Left ventricle myocardium inferior (tissue), 1 donor: ENCODE measurements at places on chromosomes 4 and X.
A peak's percentile ranks its signal among the peaks of the same experiment; 100 is the strongest.

DNA sequence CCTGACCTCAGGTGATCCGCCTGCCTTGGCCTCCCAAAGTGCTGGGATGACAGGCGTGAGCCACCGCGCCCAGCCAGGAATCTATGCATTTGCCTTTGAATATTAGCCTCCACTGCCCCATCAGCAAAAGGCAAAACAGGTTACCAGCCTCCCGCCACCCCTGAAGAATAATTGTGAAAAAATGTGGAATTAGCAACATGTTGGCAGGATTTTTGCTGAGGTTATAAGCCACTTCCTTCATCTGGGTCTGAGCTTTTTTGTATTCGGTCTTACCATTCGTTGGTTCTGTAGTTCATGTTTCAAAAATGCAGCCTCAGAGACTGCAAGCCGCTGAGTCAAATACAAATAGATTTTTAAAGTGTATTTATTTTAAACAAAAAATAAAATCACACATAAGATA lies 44.2 kb upstream of the SHOX start:
- DNase-seq = no peak

- DNase-seq = no peak
Measured at GRCh38 chr4:41573502-41574001, 35.6 kb downstream of the LIMCH1 start.

DNA sequence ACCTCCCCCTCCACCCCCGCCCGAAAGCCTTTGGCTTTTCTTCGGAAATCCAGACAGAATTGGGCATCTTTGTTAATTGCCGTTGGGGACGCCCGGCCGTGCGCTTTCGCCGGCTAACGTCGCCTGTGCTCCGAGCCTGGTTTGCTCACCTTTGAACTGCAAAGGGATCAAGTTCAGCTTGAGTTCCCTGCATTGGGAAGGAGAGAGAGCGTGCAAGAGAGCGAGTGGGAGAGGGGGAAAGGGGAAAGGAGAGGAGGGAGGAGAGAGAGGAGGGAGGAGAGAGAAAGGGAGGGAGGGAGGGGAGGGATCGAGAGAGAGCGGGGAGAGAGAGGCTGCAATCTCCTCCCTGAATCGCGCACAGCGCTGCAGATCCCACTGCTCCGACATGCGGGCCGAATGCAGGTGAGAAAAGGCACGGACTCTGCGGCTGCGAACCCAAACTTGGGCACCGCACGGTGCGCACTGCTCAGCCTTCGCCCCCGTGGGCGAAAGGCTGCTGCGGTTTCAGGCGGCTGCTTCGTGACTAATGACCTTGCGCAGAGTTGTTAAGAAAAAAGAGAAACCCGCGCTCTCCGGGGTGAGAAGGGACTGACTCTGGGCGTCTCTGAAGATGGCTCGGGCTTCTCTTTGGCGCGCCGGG lies at the start of gene PCDH7:
Gene PCDH7 (plus strand): TSS at position 349 of the 640 bp plus-strand sequence. CDS start 1,054 bp downstream, outside the sequence.
- DNase-seq = peak; percentile 22

GRCh38 chr4:110005461-110006056 lies 92.9 kb downstream of the EGF start:
- no peak for DNase-seq

GRCh38 chr4:68375667-68376559 lies 26.0 kb upstream of the YTHDC1 start:
- no peak for DNase-seq

GRCh38 chrX:104013606-104014005 lies at the start of gene H2BW1:
Gene H2BW1, minus strand, starts transcription at chrX:104013708. Its CDS starts 132 bp downstream, at chrX:104013576.
- no peak for DNase-seq

DNA sequence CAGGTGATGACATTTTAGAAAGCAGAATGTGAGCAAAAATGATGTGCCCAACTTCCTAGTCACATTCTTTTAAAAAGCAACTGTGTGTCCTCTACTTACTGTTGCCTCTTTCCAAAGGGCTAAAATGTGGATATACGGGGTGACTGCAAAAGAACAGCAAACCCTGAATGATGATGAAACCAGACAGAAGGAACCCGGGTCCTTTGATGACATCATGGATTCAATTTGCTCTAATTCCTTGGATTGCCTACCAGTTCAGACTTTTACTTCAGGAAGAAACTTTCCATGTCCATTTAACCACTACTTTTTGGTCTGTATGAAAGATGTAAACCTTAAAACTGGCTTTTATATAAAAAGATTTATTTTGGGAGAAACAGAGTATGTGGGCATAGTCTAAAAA lies 190.9 kb upstream of the MAB21L2 start:
- DNase-seq = no peak

- DNase-seq = peak; percentile 14
Measured at GRCh38 chrX:84187533-84188319, at the start of gene RPS6KA6. Gene RPS6KA6, minus strand, starts transcription at chrX:84188199. Its CDS starts 300 bp downstream, at chrX:84187899.

DNA sequence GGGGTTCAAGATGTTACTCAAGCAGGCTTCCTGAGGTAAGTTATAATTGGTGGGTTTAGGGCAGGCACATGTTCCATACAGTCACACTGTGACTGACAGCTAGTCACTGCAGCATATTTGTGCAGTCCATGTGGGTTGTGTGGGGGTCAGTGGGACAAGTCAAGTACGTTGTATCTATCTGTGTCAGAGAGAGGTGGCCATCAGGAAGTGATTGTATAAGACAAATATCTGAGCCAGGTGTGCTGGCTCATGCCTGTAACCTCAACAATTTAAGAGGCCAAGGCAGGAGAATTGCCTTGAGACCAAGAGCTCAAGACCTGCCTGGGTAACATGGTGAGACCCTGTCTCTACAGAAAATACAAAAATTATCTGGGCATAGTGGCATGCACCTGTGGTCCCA lies 509.3 kb downstream of the CENPC start:
- DNase-seq = no peak

DNA sequence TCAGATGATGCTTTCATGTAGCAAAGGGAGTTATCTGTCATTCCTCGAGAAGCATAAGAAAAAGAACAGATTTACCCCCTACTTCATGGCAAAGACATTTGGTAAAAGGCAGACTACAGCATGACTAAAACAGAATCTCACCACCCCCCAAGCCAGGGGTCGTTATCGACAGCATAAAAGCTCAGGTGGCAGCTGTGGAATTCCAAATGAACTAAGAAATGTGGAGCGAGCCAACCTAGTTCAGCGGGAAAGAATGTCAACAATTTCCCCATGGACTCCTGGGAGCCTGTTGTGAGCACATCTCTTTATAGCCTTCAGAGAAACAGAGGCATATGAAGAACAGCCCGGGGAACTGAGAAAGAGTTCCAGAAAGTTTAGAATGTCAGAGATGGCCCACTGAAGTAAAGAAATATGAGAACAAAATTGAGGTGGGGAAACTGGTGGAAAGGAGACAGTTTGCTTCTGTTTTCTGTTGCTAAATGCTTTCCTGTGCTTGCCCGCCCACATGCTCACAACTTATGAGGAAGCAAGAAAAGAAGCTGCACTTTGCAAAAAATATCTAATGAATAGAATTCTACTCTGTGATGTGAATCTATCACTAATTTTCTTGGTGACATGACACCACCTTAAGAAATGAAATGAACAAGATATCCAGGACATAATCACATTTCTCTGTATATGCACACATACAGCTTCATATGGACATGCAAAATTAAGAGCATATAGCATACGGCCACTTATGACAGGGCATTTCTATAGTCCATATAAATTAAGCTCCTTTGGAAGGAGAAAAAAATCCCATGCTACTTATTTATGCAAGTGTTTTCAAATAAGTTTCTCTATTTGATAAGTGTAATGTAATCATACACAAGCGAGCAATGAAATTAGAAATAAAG lies 135.3 kb upstream of the MID1 start:
- no peak for DNase-seq

GRCh38 chrX:134476284-134476683 lies 16.3 kb downstream of the HPRT1 start:
- no peak for DNase-seq

- no peak for DNase-seq
Measured at GRCh38 chrX:10233173-10233572, 76.4 kb downstream of the CLCN4 start.

DNA sequence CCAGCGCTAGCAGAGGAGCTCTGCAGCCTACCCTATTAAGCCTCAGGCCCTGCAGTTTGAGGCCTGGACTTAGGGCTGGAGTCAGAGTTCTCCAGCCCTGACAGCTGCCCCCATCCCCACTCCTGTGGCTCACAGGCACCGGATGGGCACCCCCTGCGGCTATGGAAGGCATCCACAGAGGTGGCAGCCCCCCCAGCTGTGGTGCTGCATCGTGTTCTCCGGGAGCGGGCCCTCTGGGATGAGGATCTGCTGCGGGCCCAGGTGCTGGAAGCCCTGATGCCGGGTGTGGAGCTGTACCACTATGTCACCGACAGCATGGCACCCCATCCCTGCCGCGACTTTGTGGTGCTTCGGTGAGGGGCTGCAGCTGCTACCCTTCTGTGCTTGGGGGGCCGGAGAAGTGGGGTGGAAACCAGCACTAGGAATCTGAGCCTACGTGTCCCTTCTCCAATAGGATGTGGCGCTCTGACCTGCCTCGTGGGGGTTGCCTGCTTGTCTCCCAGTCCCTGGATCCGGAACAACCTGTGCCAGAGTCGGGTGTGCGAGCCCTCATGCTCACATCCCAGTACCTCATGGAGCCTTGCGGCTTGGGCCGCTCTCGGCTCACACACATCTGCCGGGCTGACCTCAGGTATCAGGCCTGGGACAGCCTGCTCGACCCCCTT lies 76.2 kb downstream of the STARD8 start:
- DNase-seq = no peak

DNA sequence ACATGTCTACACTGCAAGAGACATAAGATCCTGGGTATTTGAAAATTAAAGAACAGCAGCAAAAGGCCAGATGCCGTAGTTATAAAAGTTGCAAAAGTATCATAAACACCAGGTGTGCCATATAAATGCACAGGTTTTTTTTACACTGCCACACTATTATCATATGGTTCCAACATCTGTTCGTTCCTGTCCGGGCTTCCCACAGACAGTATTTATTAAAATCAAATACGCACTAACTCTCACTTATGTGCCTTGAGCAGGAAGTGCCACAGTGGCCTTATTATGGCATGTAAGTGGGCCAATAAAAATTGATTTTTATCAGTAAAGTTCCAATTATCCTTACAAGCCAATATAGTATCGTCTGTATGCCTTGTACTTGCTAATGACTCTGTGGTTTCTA lies 873.2 kb downstream of the RPA4 start:
- DNase-seq = no peak

- no peak for DNase-seq
Measured at GRCh38 chrX:43643201-43643600, 12.9 kb upstream of the MAOA start.

- DNase-seq = no peak
Measured at GRCh38 chrX:13309631-13310030, 10.2 kb downstream of the ATXN3L start.

DNA sequence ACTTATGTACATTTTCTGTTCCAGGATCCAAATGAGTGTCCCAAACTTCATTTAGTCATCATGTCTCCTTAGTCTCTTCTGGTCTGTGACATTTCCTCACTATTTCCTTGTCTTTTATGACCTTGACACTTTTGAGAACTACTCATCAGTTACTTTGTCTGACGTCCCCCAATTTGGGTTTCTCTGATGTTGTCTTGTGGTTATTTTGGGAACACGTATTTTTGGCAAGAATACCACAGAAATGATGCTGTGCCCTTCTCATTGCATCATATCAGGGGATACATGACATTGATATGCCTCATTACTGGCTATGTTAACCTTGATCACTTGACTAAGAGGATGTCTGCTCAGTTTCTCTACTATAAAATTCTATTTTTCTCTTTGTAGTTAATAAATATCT lies 308.8 kb downstream of the ZNF674 start:
- DNase-seq = no peak

GRCh38 chrX:49102190-49102589 lies 21.3 kb downstream of the GPKOW start:
- no peak for DNase-seq

- no peak for DNase-seq
Measured at GRCh38 chr4:178602833-178603232, 1160.6 kb upstream of the AGA start.

DNA sequence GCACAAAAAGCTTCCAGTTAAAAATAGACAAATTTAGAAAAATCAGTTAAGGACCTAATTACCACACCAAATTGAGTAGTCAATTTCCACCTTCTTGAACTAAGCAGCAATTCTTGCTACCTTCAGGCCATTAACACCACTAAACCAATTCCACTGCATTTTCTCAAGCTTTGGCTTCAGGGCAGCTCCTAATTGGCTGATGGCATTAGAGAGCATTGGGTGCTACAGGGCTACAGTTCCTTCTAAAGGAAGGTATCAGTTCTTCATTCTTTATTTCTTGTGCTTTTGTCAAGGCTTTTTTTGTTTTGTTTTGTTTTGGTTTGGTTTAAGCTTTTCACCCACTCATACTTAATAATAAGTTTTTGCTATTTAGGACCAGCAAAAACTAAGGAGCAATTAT lies 90.2 kb upstream of the FAM241A start:
- DNase-seq = no peak

DNA sequence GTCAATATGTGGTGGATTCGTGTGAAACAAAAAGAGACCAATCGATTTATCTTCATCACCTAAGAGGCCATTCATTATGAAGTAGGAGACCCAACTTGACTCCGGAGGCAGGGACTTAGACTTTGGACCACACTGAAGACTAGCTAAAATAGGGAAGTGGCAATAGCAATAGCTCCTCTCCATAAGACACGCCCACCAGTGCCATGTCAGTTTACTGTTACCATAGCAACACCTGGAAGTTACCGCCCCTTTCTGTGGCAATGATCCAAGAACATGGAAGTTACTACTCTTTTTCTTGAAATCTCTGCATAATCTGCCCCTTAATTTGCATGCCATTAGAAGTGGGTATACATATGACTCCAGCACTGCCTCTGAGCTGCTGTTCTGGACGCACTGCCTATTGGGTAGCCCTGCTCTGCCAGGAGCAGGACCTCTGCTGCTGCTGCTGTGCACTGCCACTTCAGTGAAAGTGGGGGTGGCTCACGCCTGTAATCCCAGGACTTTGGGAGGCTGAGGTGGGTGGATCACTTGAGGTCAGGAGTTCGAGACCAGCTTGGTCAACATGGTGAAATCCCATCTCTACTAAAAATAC lies 163.2 kb downstream of the PRKX start:
- DNase-seq = no peak

DNA sequence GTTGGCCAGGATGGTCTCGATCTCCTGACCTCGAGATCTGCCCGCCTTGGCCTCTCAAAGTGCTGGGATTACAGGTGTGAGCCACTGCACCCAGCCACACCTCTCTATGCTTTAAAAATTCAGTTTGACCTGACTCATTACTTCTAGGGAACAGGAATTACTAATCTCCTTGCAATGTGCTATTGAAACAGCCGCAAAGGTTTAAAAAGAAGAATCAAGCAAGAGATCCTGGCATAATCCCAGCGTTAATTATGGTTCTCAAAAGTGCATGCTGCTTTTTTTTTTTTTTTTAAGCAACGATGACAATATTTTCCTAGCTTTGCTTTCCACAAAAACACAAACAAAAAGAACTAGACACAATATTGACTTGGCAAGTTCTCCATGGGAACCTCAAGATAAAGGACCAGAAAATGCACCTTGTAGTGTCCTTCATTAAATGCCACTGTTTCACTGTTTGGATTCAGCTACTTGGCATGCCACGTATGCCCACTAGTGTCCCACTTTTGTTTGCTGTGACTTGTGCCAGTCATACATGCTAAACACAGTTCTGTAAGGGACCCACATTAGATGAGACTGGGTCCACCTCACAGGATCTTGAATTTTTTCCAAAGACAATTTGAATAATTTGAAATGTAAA lies 112.6 kb upstream of the PPARGC1A start:
- no peak for DNase-seq

GRCh38 chrX:85378461-85378860 lies 1.0 kb downstream of the POF1B start:
- no peak for DNase-seq

- no peak for DNase-seq
Measured at GRCh38 chrX:71103110-71103983, 3.2 kb downstream of the CXorf65 start.

GRCh38 chr4:36870121-36870520 lies 374.4 kb upstream of the NWD2 start:
- no peak for DNase-seq

GRCh38 chr4:18689308-18690115 lies 668.0 kb upstream of the LCORL start:
- DNase-seq = no peak
